ENCODE measurements at places on chromosomes 2 and 18.

GRCh38 chr2:204824751-204825453 lies 279.6 kb downstream of the PARD3B start:
- DNase-seq, result no peak

DNA sequence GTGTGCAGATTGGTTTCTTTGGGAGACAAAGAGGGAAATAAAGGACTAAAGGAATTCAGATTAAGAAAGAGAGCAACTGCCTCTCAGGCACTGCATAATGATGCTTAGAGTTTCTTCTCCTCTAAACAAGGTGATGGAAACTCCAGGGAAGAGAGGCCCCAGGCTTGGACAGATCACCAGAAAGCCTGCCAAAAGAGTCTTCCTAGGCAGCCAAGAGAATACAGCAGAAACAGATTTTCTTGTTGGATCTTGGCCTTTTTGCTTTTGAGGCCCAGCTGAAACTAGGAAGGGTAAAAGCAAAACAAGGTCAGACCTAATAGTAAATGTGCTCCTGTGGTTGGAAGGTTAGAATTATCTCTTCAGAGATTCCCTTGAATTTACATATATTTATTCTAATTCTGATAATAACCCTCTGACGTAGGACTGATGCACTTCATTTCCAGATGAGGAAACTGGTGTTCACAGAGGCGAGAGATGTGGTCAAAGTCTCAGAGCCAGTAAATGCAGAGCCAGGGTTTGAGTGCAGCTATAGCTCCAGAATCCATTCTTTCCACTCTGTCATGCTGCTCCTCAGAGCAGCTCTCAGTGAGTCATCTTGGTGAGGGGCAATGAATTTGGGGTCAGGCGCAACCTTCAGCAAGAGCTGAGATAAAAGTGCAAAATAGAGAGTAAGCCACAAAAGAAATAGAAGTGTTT lies 142.3 kb upstream of the FBXO11 start:
- DNase-seq, result no peak

- peak; percentile 28 for DNase-seq
Observed at GRCh38 chr18:79405781-79406575, 10.2 kb downstream of the NFATC1 start.

- DNase-seq, result no peak
Observed at GRCh38 chr18:12394428-12394827, 13.3 kb upstream of the PRELID3A start.

DNA sequence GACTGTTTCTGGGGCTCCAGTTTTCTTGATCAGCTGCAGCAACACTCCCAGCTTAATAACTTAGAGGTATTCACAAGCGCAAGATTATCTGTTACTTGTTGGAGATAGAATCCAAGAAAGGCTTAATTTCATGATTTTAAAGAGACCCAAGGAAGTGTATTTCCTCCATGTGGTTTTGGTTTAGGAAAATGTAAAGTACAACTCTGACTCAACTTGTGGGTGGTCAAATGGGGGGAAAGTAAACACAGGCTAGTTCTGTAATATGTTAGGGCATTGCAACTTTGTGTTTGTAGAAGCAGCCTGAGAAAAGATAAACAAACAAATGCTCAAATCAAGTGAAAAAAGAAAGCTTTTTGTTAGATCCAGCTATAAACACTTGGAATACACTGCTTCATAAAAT lies 90.1 kb upstream of the COL3A1 start:
- no peak for DNase-seq

- no peak for DNase-seq
Observed at GRCh38 chr2:231613331-231613662, 20.6 kb downstream of the TEX44 start.

Measured in amygdala (tissue), 56 donors.